ENCODE measurements at places on chromosomes 3 and 15.

DNA sequence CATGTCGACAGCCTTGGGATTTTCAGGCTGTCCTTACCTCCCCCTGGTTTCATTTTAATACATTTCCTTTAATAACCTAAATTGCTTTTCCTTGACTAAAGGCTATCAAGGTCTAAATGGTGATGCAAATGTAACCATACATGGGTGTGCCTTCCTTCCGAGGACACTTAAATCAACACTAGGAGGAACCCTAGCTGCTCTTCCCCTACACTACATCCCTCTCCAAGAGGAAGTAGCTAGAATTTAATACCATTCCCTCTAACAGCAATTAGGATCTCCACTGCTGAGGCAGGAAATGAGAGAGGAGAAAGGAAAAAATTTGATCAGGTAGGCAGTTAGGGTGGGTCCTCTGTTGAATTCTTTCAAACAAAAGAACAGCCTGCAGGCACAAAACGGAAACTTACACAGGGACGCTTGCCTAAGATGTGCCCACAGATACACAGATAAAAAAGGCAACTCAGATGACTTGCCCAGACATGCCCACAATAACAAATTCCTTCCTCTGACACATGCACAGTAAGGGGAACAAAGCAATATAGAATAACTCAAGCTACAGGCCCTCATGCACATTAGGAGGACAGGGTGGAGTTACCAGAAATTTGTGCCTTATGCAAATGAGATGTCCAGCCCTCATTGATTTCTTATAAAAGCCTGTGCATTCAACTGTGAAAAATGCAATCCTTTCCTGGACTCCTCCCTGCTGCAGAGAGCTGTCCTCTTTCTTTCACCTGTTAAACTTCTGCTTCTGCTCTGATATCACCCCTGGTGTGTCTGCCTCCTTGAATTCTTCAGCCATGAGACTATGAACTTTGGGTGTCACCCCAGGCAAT lies 1024.4 kb upstream of the CADM2 start:
- DNase-seq: no peak

DNA sequence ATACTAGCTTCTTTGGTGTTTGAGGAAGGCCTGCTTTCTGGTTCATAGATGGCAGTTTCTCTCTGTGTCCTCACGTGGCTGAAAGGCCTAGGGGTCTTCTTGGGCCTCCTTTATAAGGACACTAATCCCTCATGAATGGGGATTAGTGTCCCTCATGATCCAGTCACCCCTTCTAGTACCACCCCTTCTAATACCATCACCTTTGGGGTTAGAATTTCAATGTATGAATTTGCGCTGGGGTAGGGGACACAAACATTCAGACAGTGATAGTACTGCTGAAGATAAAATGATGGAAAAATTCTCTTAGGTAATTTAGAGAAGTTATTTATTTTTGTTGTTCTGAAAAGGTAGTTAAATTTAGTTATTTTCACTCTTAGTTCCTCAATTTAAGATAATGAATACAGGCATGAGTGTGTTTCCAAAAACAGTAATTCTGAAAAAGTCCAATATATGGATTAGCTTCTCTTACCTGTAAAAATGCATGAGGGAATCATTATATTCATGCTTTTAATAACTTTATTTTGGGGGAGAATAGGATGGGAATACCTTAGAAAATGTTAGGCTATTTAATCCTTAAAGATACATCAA lies 103.6 kb downstream of the FNDC3B start:
- no peak for DNase-seq

DNA sequence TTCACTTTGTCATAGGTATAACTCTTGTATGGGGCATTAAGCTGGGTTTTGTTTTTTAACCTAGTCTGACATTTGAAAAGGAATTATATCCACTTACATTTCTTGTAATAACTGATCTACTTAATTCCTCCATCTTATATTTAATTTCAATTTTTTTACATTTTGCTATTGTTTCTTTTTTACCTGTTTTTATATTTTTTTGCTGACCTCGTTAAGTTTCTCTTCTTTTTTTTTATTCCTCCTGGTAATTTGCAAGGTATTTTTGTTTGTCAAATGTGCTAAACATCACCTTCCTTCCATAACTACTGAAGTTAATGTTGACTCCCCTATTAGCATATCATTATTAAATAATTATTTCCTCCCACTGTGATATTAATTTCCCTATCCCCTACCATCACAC lies 87.7 kb upstream of the NR2F2 start:
- DNase-seq: no peak

GRCh38 chr15:38745126-38745525 lies 180.5 kb upstream of the RASGRP1 start:
- DNase-seq: no peak

DNA sequence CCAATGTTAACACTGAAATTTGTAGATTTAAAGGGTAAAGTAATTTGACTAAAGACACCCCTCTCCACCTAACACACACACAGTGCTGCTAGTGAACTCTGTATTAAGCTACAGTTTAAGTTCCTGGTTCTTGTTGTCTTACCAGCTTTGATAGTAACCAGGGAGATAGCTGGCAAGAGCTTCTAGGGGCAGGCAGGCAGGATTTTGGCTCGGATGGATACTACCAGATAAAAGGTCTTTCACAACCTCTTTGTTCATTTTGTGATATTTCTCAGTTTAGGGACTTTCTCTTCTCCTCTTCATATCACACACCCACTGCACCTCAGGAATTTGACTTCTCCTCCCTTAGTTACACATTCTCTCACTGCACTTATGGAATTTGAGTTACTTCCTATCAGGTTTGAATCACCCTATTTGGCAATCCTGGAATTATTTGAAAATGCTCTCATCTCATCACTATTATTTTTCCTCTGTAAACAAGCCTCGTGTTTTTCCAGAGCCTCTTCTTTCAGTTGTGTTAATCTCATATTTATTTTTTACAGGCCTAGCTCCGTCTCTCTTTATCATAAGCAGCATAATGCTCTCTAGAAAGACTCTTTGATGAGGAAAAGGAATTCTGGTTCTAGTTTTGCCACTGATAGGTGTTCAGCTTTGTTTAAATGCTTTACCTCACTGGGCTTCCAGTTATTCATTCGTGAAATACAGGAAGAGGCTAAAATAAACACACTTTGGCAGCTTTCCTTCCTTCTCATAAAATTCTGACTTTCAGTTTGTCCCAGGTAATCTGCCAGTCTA lies 23.0 kb upstream of the CLDN1 start:
- peak; percentile 40 for DNase-seq

- no peak for DNase-seq
These were observed 78.6 kb upstream of the ADAMTS9 start for GRCh38 chr3:64766440-64766839.

DNA sequence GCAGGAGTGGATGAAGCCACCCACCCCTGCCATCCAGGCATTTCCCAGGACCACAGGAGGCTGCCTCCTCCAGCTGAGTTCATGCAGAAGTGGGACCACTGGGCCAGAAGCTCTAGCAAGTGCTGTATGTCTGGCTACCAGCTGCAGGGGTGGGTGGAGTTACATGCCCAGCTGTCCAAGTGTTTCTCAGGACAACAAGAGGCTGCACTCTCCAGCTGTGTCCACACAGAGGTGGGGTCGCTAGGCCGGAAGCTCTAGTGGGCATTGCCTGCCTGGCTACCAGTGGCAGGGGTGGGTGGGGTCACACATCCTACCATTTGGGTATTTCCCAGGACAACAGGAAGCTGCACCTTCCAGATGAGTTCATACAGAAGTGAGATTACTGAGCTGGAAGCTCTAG lies 234.0 kb upstream of the PPP2R3A start:
- no peak for DNase-seq

DNA sequence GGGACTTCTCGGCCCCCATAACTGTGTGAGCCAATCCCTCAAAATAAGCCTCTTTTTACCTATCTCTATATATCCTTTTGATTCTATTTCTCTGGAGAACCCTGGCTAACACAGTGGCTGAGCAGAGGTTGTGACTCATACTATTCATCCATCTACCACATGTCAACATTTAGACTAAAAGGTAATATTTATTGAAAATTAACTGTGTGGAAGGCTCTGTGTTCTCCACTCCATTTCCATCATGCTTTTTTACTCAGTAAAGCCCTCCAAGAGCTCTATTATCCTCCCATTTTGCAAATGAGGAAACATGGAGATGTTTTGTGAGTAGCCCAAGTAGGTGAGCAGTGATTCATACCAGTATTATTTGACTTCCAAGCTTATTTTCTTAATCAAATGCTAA lies 217.9 kb upstream of the DCBLD2 start:
- no peak for DNase-seq

DNA sequence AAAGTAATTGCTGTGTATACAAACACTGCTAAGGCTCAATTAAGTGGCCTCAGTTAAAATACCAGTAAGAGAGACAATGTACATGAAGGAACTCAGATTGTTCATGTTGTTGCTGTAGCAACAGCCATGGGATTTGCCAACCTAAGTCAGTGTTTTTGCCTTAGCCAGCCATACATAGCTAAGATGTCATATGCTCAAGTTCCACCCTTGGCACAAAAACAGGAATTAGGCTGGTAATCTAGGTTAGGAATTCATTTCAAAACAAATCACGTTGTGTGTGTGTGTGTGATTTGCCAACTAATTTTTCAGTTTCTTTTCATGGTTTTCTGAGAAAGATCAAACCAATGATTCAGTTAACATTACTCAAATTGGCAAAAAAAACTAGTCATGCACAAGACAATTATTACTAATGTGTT lies 143.7 kb upstream of the KCNMB2 start:
- peak; percentile 45 for DNase-seq

DNA sequence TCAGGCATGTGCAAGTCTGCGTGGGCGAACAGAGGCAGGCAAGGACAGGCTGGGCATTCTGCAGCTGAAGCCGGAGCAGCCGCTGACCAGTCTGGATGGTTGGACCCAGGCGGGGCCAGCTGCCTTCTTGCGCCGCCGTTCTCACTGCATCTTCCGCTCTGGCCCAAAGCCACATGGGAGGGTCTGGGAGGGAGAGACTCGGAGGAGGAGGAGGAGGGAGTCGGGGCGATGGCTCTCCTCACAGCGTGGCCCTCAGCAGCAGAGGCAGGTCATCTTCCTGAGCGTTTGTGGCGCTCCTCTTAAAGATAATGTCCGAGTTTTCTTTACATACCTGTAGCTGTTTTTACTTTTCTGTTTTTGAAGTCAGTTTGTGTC lies 5.9 kb downstream of the CLK3 start:
- no peak for DNase-seq
